Activated gamma-delta T cell treated with Interleukin-2 at 50 U/mL for 16 hours (primary cell): ENCODE measurements at places on chromosomes 5 and 9.

- DNase-seq: no peak
Observed at GRCh38 chr5:175824676-175825075, 46.7 kb upstream of the CPLX2 start.

DNA sequence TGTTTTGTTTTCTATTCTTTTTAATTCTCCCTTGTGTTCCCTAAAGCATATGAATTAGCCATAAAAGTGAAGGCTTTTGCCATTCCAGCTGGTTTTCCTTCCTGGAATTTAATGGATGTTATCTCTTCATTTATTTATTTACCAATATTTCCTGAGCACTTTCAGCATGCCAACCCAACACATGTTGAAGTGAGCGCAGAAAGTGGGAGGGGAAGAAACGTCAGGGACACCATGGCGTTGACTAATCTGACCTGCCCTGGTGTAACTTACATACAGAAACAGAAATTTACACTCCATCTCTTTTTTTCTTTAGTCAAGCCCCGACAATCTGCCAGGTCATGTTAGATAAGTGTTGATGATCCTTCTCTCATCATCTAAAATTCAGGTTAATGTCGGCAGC lies 247.5 kb downstream of the PCSK5 start:
- no peak for DNase-seq

GRCh38 chr9:97889941-97890887 lies 32.1 kb downstream of the TRMO start:
- peak; percentile 58 for DNase-seq

GRCh38 chr5:95358848-95359247 lies 32.3 kb upstream of the FAM81B start:
- DNase-seq: no peak

DNA sequence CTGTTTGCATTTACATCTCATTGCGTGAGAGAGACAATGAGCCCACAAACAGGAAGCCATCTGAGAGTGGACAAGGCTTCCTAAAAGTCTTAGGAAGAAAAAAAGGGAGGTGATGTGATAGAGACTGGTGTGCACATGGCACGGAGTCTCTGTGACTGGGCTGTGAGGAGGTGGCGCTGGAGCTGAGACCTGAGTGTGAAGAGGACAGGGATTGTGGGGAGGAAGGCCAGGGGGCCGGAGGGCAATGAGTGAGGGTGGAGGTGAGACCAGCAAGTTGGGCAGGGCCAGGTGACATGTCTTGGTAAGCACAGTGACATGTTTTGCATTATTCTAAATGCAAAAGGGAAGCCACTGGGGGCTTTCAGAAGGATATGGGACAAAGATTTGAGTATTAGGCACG lies 45.0 kb downstream of the TSPAN17 start:
- DNase-seq: no peak

- no peak for DNase-seq
Observed at GRCh38 chr9:88007291-88007650, 32.9 kb upstream of the CDK20 start.

DNA sequence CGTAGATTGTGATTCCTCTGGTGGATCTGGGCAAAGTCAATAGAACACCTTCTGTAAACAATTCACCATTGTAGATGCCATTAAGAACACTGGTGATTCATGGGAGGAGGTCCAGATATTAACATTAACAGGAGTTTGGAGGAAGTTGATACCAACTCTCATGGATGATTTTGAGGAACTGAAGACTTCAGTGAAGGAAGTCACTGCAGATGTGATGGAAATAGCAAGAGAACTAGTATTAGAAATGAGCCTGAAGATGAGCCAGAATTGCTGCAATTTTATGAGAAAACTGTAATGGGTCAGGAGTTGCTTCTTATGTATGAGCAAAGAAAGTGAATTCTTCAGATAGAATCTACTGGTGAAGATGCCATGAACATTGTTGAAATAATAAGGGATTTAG lies 26.9 kb downstream of the TCERG1 start:
- no peak for DNase-seq

DNA sequence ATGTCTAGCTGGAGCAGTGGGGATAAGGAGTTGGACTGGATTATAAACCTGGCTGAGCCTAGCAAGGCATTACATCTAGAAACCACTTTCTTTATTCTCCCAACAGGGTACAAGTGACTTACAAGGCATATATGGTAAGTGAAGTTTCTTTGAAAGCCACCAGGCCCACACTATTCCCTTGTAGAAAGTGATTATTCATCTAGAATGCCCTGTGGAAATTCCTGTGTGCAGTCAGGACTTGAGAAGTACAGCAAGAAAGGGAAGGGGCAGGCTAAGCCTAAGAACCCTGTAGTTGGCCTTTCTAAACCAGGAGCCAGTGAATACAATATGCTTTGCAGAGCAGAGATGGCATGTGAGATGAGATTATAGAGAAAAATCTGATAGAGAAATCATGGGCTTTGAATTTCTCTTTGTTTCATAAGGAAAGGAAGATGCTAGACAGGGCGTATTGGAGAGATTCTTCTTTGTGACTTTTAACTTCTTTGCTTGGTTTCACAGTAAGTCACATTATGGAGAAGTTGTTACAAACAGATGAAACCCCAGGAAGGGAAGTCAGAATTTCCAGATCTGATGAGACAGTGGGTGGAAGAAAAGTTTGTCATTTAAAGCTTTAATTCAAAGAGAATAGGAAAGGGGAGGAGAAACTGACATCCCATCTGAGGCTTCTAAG lies 321.7 kb downstream of the NDUFS4 start:
- DNase-seq: no peak

- DNase-seq: no peak
Observed at GRCh38 chr5:58341476-58341875, 118.4 kb downstream of the PLK2 start.

GRCh38 chr5:140131967-140132409 lies 6.3 kb downstream of the IGIP start:
- DNase-seq: no peak

GRCh38 chr9:114829574-114830440 lies 24.0 kb upstream of the TNFSF15 start:
- no peak for DNase-seq

DNA sequence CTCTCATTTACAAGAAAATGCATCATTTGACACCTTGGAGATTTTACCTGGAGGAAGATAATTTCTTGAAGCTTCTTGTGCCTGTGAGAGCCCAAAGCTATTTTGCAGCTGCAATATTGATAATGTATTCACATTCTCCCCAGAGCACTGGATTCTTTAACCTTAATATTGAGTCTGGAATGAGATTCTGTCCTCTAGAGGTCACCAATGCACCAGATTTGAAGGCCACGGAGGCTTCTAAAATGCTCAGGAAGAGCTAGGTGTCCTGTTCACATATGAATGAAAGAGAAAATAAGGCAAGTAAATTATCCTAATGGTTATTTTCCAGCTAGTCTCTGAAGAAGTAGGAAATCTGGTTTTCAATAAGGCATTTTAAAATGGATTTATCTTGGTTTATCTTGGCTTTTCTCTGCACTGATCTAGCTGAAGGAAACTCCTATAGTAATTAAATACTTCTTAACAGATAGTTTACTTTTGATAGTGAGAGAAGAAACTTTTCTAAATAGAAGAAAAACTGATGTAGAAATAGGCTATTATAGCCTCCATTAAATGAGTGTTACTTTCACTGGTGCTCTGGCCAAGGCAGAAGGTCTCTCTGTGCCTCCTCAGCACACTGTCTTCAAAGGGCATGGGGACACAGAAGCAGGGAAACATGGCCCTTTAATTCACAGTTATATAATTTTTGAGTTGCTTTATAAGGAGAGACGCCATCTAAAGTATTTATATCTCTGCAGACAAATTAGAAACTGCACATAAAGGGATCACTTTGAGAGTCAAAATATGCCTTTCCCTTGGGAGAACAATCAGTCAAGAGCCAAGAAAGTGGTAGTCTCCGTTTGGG lies 297.0 kb upstream of the ACTBL2 start:
- DNase-seq: no peak

DNA sequence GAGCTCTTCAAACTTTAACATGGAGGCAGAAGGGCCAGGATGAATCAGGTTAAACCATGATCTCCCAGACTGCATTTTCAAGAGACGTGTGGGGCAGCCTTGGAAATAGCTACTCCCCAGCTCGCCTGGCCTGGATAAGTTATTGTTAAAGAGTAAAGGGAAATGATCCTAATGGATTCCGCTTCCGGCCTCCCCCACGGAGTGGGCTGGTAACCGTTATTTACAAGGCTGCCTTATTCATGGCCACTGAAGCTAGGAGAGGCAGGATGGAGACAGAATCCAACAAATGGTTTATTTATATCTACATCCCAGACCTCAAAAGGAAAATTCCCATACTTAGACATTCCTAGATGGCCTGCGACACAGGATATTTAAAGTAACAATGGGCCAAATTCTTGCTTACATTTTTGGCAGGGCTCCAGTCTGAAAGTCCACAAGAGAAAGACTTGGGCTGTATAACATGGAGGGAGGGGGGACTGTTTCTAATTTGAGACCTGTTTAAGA lies 27.9 kb downstream of the SPRY4 start:
- no peak for DNase-seq

GRCh38 chr5:154756868-154757813 lies 2.0 kb downstream of the LARP1 start:
- DNase-seq: peak; percentile 31

- DNase-seq: peak; percentile 6
Observed at GRCh38 chr9:83981126-83981871, 694 bp downstream of the RMI1 start.

DNA sequence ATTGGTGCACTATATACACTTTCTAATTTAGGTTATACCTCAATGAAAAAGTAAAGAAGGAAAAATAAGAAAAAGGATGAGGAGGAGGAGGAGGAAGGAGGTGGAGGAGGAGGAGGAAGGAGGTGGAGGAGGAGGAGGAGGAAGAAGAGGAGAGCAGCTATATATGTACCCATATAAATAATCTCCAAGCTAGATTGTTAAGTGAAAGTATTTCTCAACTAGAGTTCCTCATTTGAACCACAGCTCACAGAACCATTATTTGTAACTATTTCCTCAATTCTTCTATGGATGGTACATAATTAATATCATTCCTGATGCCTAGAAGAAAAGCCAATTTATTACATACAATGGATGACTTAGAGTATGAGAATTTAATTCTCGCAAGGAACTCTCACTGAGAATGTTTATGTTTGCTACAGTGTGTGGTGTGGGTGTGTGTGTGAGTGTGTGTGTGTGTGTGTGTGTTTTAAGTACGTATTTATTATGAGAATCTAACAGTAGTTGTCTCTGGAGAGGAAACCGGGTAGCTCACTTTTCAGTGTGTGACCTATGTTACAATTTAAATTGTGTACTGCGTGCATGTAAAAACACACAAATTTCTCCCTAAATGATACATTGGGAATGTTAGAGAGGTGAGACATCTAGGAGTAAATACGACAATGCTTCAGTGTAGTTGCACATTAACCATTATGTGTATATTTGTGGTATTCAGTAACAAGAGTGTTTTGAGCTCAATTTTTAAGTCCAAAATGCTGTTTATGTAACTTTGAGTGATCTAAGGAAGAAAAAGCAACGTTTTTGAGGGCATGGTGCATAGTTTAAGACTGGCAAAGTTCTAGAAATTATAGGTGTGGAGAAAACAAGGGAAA lies 20.2 kb upstream of the NREP start:
- DNase-seq: no peak

- DNase-seq: no peak
Observed at GRCh38 chr9:37965116-37965515, 61.2 kb upstream of the SLC25A51 start.

GRCh38 chr5:96778409-96778808 lies 29.3 kb downstream of the ERAP1 start:
- no peak for DNase-seq

GRCh38 chr9:116592970-116593369 lies 94.1 kb upstream of the TRIM32 start:
- no peak for DNase-seq

GRCh38 chr9:70435948-70436347 lies 21.5 kb upstream of the KLF9 start:
- DNase-seq: no peak

- no peak for DNase-seq
Observed at GRCh38 chr5:32285510-32286138, 27.1 kb downstream of the MTMR12 start.

DNA sequence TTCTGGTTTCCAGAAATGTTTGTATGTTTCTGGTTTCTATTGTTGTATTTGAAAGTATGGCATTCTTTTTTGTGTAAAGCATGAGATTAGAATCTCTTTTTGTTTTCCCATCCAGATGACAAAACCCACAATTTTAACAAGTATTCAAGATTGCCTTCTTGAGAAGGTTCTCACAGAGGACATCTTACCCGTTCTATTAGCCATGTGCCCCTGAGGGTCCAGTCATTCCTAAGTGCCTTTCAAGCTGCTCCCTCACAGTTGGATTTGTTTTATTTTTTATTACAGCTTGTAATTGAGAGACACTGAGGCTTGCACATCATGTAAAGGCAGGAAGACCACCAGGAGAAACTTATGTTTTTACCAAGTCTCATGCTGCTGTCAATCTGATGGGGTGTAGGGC lies 19.3 kb upstream of the LOX start:
- no peak for DNase-seq

DNA sequence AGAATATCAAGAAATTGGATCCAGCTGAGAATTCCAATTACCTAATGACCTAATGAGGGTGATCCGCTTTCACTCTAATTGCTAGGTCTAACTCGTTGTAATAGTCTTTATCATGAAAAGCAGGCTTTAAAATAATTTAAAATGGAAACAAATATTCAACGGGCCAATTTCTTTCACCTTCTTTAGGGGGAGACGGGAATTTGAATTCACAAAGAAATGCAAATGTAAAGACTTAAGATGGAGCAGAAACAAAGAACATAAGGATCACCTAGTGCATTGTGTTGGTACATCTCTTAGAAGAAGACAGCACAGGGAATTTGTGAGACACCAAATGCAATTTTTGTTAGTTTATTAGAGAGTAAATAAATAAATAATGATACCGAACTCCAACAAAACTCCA lies 1.5 kb upstream of the KCNN2 start:
- no peak for DNase-seq

DNA sequence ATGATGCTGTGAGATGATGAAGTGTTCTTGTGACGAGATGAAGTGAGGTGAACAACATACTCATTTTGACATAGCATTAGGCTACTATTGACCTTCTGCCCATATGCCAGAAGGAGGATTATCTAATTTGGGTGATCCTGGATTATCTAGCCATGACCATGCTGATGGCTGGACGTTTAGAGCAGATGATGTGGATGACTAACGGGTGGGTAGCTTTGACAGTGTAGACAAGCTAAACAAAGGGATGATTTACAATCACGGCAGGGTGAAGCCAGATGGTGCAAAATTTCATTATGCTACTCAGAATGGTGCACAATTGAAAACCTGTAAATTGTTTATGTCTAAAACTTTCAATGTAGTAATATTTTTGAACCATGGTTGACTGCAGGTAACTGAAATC lies 2403.4 kb upstream of the ACO1 start:
- DNase-seq: no peak

- no peak for DNase-seq
Observed at GRCh38 chr5:35383041-35383440, 152.8 kb upstream of the PRLR start.

GRCh38 chr9:13646500-13647021 lies 367.1 kb upstream of the MPDZ start:
- no peak for DNase-seq

- DNase-seq: no peak
Observed at GRCh38 chr9:108001237-108001636, 511.7 kb upstream of the KLF4 start.

- DNase-seq: no peak
Observed at GRCh38 chr5:62149879-62150278, 156.1 kb upstream of the KIF2A start.

- DNase-seq: no peak
Observed at GRCh38 chr5:110264661-110265060, 461.8 kb downstream of the TMEM232 start.
